Activated CD8-positive, alpha-beta memory T cell treated with anti-CD3 and anti-CD28 coated beads, Interleukin-2, amount 50 U/mL, for 4 hours (primary cell): ENCODE measurements at places on chromosomes 2 and 18.

DNA sequence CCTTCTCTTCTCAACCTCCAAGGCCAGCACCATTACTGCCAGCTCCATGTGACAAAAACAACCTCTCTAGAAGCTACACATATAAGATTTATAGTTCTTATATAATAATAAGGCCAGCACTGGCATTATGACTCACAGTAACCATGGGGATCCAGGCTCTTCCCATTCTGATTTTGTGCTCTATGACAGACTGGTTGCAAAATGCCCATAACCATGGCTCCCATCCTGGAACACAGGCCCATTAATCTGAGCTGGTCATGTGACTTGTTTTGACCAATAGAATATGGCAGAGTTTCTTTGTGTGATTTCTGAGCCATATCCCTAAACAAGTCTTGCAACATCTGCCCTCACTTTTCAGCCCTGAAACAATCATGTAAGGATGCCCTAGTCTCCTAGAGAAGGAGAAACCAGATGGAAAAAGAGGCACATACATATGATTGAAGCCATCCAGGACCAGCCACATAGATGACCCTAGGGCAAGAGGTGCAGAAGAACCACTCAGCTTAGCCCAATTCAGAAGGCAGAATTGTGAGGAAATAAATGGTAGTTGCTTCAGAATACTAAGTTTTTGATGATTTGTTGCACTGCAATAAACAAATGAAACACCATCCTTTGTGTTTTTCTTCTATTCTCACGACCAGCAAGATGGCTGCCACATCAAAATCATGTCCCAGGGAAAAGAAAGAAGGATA is 173.9 kb downstream of the SUCLG1 start:
- DNase-seq, result no peak

GRCh38 chr2:151361674-151362370 is 4.4 kb downstream of the TNFAIP6 start:
- DNase-seq, result no peak

- no peak for DNase-seq
Measured at GRCh38 chr2:215805493-215805892, 207.9 kb downstream of the MREG start.

GRCh38 chr18:59559528-59559927 is 137.7 kb downstream of the CCBE1 start:
- DNase-seq, result no peak

DNA sequence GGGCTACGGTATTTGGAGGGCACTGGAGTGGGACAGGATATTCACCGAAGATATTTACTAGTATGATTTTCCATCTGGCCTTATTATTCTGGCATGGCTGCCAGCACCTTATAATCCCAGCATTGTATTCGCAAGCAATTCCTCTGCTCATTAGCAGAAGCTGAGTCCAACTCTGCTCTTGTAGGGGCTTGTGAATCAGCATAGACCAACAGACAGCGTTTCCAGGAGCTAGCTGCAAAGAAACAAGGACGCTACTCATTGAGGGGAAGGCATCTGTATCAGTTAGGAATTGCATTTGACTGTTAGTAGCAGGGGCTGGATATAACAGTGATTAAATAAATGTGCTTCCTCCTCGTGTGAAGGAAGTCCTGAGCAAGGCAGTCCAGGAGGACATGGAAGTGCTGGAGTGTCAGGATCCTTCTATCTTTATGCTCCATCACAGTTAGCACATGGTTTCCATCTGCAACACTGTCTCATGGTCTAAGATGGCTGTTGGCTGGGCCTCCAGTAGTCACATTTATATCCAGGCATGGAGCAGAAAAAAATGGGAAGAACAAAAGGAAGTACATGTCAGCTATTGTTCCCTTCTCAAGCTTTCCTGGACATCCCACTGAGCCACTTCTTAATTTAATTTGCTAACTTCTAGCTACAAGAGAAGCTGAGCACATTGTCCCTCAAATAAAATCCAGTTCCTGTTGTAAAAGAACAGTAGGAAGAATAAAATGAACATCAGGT is 214.1 kb downstream of the C1D start:
- no peak for DNase-seq

DNA sequence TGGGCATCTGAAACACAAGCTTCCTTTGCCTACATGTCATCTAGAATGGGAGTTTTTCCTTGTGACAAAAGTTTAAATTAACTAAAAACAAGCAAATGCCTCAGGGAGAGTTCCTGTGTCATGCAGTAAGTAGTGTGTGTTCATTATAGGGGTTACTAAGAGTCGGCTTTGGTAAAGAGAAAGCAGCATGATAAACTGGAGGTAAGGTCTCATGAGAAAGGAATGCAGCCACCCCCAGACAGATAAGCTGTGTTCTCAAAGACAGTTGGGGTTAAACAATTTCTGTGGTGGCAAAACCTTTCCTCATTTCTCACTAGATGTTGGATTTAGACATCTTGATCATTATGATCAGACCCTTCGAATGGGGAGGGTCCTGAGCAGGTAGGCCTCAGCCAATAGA is 129.7 kb downstream of the MAP4K4 start:
- DNase-seq, result no peak

DNA sequence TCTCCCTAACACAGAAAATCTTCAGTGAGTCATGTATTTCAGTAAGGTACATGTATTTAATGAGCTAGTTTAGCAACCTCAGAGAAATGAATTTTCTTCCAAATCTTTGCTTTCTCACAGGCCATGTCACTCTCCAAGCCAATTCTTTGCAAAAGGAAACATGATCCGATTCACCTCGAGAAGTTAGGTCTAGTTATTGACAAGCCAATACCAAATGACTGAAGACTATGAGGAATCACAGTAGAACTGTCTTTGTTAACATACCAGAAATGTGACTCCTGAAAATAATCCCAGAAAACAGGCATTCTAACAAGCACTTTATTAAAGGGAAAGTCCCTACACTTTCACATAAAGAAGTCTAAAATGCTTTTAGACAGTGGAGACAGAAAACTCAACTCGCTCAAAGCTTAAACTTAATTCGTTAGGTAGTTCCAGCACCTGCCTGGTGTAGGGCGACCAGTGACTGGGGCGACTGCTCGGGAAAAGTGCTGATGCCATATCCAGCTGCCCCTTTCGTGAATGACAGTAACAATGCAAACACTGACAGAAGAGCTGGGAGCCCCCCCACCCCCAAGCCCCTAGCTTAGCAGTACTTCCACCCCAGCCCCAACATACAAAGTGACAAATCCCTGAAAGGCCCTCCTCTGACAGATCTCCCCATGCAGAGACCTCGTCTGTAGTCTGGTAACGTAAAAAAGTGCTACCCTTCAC is 1.8 kb downstream of the MEMO1 start:
- DNase-seq, result no peak

GRCh38 chr2:117199511-117199910 is 615.0 kb upstream of the DDX18 start:
- no peak for DNase-seq
